ENCODE measurements at places on chromosomes 3 and 15.

GRCh38 chr3:161989012-161989411, 492.4 kb downstream of the OTOL1 start:
- DNase-seq: no peak

DNA sequence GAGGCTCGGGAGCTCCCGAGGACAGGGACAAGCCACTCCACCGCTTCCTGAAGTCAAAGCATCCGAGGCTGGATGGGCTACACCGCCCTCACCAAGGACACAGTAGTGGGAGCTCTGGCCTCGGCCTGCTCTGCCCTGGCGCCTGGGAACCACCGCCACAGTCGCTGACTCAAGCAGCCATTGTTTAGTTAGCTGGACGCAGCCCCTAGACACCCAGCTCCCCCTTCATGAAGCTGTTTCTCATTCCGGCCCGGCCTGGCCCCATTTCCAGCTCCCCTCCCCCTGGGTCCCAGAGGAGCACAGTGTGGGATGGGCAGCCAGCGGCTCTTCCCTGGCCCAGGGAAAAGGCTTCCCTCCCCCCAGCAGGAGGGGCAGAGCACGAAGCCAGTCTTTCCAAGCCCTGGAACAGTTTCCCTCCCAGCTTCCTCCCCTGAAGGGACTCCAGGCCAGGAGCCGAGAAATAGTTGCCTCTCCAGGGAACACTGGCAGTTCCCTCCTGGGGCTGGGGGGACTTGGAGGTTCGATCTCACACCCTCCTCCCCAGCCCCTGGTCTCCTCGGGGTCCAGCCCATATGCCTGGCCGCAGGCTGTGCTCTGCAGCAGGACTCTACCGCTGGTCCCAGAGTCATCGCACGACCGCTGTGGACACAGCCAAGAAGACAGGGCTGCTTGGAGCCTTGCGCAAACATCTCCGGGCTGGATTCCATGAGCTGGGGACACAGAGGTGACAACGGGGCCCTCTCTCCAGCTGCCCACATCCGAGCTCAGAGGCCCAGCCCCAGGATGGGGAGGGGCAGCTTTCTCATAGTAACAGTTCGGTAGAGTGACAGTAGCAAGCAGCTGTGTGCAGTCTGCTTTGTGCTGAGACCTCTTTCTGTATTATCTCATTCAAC, 10.0 kb downstream of the PLXND1 start:
- peak; percentile 25 for DNase-seq

- no peak for DNase-seq
Measured at GRCh38 chr3:172678068-172678467, 32.8 kb downstream of the NCEH1 start.

DNA sequence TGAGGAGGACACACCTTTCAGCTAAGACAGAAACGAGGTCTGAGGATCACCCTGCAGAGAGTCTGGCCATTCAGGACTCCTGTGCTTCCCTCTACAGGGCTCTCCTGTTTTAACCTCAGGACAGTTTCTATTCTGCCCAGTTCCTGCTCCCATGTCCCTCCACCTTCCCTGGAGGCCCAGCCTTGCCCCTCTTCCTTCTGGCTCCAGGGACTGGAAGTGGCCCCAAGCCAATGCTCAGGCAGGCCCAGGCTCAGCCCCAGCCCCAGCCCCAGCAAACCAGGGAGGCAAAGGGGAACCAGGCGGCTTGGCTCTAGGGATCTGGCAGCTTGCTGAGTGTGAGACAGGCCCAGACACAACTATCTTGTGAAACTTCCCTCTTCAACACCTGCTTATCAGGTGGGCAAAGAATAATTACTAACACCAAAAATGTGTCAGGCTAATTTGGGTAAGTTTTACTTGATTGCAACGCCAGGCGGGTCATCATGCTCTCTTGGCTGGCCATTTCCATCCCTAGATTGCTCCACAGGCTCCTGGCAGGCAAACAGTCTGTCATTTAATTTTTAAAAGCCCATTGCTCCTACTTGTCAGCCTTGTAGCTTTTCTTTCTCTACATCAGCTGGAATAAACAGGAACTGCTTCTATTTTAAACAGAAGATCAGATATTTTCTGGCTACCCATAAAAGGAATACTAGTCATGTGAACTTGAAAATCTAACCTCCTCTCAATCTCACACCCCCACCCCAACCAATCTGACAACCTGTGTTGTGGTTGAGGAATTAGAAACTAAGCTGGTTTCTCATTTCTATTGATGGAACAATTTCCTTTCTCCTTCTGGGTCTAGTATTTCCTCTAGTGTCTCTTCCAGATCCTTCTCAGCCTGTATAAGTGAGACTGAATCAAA, 33.5 kb downstream of the UPK1B start:
- no peak for DNase-seq

- DNase-seq: no peak
Measured at GRCh38 chr3:184237807-184238206, 8.4 kb downstream of the VWA5B2 start.

- no peak for DNase-seq
Measured at GRCh38 chr3:170054204-170054603, 16.4 kb downstream of the GPR160 start.

DNA sequence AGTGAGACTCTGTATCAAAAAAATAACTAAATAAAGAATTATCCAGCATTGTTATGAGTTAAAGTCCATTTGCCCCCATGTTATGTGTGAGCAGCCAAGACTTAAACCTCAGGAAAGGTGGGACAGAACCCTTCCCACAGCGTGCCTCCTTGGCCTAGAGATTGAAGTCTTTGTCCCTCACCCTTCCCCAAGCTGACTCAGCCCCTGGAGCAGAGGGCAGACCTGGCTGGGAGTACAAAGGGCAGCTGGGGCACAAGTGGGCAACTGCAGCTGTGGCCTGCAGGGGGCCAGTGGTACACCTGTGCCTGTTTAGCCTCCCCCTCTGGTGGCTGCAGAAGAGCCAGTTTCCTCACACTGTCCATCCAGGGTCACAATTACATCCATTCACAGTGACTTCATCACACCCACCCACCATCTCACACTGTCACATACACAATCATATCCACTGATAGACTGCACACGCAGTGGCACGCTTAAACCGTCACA, 940 bp upstream of the ACY1 start:
- DNase-seq: peak; percentile 35

- DNase-seq: no peak
Measured at GRCh38 chr3:145089337-145089736, 1071.6 kb downstream of the PLOD2 start.
